Left colon (tissue), 2 donors: ENCODE measurements at places on chromosomes 5 and 9. TPM values are rescaled to one million over a fixed set of nuclear protein-coding genes. Genes with fewer than 3 reads are reported as not detected.

ESM1 gene
- total RNA-seq: not detected

CARD6 gene
- total RNA-seq: 3.5 TPM

GRCh38 chr5:151086905-151087360, 6.1 kb upstream of the TNIP1 start:
- DNase-seq: peak; percentile 67

DNA sequence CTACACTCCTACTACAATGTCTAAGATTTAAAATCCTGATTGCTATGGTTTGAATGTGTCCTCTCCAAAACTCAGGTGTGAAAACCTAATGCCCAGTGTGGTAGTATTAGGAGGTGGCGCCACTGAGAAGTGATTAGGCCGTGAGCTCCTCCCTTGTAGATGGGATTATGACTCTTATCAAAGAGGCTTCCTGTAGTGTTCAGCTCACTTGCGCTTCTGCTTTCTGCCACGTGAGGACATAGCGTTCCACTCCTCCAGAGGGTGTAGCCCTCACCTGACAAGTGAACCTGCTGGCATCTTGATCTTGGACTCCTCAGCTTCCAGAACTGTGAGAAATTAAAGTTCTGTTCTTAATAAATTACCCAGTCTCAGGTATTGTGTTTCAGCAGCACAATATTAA, 33.0 kb upstream of the WHRN start:
- DNase-seq: peak; percentile 63
